SJCRH30 (cell line): ENCODE measurements at places on chromosomes 5 and 9. TPM values are rescaled to one million over a fixed set of nuclear protein-coding genes. Genes with fewer than 3 reads are reported as not detected.

- DNase-seq = peak; percentile 23
Measured at GRCh38 chr5:145697251-145697990, 137.7 kb downstream of the PRELID2 start.

DNA sequence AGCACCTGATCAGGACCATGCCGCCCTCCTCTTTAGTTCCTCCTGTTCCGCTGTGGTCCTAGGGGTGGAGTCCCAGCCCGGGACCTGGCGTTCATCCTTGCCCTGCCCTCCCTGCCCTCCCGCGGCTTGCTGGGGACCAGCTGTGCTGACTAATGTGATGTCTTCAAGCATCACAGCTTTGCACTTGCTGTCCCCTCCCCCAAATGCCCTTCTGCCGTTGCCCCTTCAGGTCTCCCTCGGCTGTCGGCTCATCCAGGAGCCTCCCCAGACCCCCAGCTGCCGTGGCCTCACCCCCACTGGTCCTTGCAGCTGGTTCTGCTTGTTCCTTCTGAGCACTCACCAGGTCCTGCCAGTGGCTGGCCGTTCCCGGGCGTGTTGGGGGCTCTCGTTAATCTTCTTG is 19.9 kb downstream of the RXRA start:
- no peak for DNase-seq

Gene RPL7A
- 3,575 and 3,860 TPM in 2 replicates for total RNA-seq

DNA sequence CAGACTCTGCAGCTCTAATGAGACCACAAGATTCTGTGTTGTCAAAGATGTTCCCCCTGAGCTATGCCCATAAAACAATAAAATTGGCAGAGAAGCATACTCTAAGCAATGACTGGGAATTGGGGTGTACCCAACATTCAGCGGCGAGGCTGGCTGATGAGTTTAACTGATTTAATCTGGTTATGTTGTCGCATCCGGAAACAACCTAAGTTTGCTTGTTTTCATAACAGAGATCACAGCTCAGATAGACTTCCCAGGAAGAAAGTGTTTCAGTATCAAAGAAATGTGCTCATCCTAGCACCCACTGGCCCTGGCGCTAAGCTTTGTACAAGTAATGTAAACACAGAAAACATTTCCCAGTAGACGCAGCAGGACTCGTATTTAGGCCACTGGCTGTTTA is 7.4 kb downstream of the SEMA5A start:
- DNase-seq = no peak

Gene FGF10
- 0.49 TPM in 1 of 2 replicates, not detected in the other for total RNA-seq

Gene BTNL8
- total RNA-seq = not detected in 2 replicates

DNA sequence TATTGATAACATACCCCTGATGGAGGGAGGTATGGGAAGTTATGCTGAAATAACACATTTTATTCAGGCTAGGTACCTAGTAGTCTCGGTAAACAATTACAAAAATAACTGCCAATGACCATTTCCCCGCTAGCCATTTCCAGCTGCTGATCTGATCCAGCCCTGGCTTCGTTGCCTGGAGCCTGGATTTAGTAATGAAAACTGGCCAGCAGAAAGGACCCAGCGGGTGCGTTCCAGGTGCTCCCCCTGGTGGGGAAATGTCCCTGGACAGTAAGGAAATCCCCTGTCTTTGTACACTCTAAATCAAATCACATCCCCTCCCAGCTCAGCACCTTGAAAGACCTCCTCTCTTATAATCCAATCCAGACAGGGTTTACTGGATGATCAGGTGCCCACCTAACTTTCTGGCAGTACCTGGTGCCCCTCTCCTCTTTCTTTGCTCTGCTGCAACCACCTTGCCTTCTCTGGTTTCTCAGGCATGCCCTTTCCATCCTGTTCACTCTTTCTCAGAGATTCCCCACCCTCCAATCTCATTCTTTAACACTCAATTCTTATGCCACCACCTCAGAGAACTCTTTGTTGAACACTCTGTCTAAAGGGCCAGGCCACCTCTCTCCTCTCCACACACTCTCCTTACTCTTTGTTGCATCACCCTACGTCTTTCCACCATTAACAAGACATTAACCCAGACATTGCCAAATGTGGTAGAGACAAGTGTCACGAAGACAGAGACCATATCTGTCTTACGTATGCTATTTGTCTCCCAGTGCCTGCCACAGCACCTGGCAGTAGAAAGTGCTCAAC is 50.1 kb upstream of the SMAD5 start:
- DNase-seq = peak; percentile 47

DNA sequence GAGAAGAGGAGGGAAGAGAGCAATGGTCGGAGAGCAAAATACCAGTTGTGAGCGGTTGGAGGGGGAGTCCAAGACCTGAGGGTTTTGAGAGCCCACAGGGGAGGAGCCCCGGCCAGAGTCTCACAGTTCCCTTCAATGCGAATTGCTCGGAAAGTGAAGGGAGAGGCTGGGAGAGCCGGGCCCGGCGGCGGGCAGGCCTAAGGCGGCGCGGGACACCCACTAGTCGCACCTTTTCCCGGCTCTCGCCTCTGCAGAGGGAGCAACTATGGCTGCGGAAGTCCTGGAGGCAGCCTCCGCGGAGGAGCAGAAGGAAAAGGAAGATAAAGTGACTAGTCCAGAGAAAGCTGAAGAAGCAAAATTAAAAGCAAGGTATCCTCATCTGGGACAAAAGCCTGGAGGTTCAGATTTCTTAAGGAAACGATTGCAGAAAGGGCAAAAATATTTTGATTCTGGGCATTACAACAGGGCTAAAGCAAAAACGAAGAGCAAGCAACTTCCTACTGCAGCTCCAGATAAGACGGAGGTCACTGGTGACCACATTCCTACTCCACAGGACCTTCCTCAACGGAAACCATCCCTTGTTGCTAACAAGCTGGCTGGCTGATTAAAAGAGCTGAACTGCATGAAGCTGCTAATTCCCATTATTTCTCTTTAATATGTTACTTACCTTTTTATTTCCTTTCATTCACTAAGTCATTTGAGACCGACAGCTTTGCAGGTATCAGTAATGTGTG is 6.5 kb upstream of the BTNL3 start:
- no peak for DNase-seq

Gene PCDHGC5
- 1.3 and 2.8 TPM in 2 replicates for total RNA-seq

GRCh38 chr5:93894601-93895354 is 153.4 kb upstream of the POU5F2 start:
- peak; percentile 37 for DNase-seq

Gene SLC46A2
- total RNA-seq = not detected in 2 replicates

Gene ABO
- total RNA-seq = not detected in 2 replicates

Gene TUSC1
- 14.3 and 16.4 TPM in 2 replicates for total RNA-seq

GRCh38 chr9:129289883-129290282 is 111.8 kb upstream of the IER5L start:
- no peak for DNase-seq

Gene ARID3C
- total RNA-seq = 0.13 TPM in 1 of 2 replicates, not detected in the other

GRCh38 chr5:148569948-148570347 is 84.4 kb downstream of the HTR4 start:
- DNase-seq = no peak

GRCh38 chr5:139844472-139845145 is 49.0 kb downstream of the PSD2 start:
- DNase-seq = peak; percentile 80

DNA sequence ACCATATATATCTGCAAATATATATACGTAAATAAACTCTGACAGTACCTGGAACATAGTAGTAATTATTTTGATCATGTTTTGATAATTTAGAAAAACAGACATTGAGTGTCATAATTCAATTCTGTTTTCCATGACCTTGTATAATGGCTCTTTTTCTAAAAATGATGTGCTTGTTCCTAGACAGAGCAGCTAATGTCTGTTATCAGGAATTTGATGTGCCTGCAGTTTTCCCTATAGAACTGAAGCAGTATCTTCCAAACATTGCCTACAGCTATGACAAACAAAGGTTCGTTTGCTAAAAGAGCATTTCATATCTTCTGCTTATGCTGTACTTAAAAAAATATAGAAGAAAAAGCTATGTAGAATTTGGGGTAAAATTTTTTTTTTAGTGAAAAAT is 5.3 kb downstream of the SETD9 start:
- DNase-seq = no peak

DNA sequence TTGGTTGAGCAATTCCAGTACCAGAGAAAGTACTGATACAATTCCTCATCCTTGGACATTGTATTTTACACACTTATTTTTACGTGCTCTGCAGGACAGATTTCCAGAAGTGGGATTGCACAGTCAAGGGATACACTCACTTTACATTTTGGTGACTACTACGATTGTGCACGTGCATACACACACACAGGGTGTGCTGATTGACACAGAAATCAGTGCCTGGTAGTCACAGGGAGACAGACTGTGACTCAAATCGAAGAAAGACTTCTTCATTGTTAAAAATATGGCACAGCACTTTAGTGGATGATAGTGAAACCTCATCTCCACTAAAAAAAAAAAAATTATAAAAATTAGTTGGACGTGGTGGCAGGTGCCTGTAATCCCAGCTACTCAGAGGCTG is 1.5 kb downstream of the GARIN3 start:
- DNase-seq = no peak
